GM13976 (cell line): ENCODE measurements at places on chromosomes 16 and 17.

DNA sequence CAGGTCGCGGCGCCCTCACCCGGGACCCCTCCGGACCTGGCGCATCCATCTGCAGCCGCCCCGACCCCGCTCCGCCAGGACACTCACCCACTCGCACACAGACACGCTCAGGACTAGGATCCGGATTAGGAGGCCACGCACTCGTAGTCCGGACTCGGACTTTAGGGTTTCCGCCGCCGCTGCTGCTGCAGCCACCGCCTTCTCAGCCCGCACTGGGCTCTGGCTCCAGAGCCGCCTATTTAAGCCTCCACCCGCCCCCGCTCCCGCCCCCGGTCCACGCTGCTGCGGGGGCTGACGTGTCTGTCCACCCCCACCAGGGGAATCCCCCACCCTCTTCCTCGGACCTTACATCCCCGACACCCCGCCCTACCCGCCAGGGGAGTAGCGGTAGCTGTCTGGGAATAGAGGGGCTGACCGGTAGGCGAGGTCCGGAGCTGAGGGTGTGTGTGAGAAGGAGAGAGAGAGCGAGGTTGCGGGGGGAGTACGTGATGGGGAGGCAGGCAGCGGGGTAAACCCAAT is at the start of gene RRAD:
Gene RRAD (minus strand): TSS at position 214 of the 519 bp plus-strand sequence. CDS start 356 bp downstream, outside the sequence.
- peak; percentile 63 for DNase-seq

DNA sequence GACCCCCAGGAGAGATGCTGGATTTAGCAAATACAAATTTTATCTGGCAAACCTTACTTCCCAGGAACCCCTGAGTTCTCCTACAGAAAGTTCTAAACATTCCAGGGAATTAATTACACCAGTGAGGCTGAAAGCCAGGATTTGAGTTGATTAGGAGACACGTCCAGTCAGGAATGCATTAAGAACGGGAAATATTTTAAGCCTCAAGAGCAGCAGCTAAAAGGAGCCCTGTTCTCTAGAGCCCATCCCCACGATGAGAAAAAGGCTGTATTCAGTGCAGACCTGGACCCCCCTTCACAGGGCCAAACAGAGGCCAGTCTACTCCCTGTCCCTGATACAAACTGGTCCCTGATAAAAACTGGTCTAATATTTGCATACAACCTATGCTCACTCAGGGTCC is 55.0 kb downstream of the VAT1L start:
- DNase-seq, result no peak

DNA sequence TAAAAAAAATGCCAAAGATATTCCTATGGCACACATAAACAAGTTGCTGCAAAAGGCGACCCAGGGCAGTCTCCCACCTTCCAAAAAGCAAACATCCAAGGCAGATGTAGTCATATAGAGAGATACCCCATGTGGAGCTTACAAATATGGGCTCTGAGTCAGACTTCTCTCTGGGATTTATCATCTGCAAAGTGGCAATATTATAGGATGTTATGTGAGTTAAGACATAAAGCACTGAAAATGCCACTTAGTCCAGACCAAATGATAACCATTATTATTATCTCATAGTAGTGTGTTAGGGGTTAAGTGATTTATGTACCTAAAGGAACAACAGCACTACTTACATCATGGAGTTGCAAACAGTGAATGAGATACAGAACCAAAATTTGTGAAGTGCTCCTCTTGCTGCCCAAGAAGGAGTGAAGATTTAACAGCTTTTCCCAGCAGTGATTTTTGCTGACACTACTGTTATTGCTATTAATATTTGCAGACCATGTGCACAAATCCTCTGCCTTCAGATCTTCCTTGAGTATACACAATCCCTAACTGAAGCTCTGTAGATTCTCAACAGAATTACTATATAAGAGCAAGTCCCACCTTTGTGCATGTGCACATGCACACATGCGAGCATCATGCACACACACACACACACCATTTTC is 560.0 kb upstream of the SALL1 start:
- DNase-seq, result no peak

- no peak for DNase-seq
Observed at GRCh38 chr17:68533887-68534694, 21.9 kb downstream of the PRKAR1A start.

DNA sequence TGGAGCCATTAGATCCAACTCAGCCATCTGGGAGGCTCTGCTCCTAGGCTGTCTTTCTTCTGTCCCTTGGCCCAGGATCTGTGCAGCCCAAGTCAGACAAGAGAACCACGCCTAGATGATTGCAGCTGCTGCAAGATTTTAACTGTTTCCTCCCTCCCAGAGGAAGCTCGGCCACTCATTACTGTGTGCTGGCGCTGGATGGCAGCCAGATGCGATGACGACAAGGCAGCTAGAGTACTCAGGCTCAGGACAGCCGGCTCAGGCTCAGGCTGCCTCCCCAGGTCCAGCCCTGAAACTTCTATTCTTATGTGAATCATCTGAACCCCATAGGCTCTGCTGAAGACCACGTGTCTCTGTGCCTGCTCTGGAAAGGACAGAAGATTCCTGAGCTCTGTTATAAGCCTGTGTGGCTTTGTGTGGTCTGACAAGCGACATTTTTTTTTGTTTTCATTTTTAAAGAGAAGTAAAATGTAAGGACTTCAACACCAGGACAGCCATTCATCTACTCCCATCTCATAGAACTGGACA is 32.1 kb upstream of the FBXW10B start:
- DNase-seq, result peak; percentile 59

GRCh38 chr17:57407287-57408070 is 151.2 kb downstream of the MSI2 start:
- no peak for DNase-seq

- no peak for DNase-seq
Observed at GRCh38 chr17:73364155-73364522, 52.3 kb upstream of the CDC42EP4 start.
